Endothelial cell (in vitro differentiated cells): ENCODE measurements at places on chromosomes 7 and 10.

GRCh38 chr7:115146148-115146547 lies 224.3 kb downstream of the MDFIC start:
- DNase-seq: no peak

DNA sequence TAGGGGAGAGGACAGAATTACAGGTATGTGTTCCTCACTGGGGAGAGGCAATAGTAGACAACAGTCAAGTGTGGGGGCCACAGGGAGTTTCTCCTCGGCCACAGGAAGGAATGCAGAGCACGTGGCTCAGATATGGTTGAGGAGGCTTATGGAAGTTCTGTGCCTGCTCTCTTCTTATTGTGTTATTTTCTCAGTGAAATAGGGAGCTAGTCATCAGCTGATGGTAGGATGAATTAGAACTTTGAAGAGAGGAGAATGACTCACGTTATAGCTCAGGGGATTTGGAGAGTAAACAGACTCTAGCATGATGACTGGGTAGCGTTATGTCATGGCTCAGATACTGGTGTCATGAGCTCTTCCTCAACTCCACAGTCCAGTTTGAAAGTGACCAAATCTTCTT lies 308.3 kb upstream of the IGFBP3 start:
- DNase-seq: no peak

GRCh38 chr7:140867467-140868462 lies 57.0 kb downstream of the BRAF start:
- no peak for DNase-seq

DNA sequence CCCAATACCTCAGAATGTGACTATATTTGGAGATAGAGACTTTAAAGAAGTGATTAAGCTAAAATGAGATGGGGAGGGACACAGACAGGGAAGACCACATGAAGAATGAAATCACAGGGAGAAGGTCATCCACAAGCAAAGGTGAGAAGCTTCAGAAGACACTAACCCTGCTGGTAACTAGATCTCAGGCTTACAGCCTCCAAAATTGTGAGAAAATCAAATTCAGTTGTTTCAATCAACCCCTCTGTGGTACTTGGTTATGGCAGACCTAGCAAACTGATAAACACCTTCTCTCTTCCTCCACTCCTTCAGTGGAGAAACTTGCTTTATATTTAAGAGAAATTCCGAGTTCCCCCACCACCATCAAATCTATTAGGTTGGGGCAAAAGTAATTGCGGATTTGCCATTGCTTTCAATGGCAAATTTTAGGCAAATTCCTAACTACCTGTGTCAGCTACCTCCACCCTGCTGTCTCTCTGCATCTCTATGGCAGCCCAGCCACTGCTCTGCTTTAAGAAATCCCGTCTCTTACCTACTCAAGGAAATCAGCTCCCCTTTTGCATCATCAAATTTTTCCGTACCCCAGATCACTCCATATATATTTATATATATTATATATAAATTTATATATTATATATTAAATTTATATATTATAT lies 38.2 kb downstream of the SEMA3E start:
- no peak for DNase-seq

- DNase-seq: no peak
Observed at GRCh38 chr10:89980166-89980565, 278.8 kb downstream of the KIF20B start.

DNA sequence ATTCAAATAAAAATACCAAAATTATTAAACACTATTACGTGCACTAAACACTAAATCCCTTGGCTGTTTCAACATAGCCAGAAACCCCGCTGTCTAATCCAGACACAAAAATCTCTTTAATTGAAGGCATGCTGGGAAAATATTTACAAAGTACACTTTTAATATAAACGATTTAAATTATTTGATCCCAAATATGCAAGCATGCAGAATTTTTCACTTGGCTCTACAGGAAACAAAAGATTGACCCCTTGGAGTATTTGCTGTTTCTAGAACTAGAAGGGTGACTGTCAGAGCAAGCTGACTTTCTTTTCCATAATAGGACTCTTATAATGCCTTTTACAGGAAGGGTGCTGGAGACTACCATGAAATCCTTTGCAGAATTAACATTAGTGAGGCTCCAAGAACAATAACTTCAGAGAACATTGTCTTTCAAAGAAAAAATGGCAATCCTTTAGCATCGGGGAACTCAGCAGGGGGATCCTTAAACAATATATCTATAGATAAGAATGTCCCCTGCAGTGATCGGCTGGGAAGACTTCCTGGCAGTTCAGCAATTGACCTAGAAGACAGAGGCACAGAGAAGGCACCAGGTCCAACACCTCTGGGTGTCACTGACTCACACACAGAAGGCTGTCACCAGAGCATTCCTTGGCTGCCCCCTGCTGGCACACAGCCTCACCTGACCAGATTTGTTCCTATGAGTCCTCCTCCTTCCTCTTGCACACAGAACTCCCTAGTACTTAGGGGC lies 55.8 kb upstream of the MRLN start:
- peak; percentile 77 for DNase-seq

- DNase-seq: peak; percentile 29
Observed at GRCh38 chr10:19168584-19168983, 120.0 kb downstream of the MALRD1 start.

DNA sequence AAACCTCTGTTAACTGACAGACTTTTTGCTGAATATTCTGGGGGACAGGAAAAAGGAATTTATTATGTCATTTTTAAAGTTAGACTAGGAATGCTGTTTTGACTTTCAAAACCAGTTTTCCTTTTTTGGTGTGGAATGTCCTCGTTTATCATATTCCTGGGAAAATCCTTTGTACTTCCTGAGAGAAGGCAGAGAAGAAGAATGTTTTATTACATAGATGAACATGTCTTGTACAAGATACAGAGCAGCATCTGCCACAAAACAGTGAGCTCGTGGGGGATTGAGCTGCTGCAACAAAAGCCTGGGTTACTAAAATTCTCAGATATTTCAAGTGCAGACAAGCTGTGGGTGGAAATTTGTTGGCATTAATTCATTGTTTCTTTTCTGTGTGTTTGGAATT lies 20.2 kb downstream of the MCU start:
- no peak for DNase-seq

- DNase-seq: peak; percentile 67
Observed at GRCh38 chr10:13787015-13787421, 200.3 kb downstream of the PRPF18 start.

DNA sequence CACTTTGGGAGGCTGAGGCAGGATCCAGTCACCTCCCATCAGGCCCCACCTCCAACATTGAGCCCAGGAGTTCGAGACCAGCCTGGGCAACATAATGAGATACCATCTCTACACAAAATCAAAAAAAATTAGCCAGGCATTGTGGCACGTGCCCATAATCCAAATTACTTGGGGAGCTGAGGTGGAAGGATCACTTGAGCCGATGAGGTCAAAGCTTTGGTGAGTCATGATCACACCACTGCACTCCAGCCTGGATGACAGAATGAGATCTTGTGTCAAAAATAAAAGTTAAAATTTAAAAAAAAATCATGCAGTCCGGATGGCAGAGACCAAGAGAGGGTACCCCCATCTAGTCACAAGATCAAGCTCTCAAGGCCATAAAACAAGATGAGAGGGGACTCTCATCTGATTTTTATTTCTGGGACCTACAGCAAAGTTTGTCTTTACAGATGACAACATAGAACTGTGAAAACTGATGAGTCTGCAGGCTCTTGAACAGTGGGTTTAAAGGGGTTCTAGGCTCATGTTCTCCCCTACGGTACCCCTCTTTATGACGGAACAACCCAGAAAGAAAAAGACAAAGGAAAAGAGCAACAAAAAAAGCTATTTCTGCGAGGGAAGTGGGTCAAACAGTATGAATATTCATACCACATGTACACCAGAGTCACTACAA lies 28.9 kb upstream of the CREB3L2 start:
- no peak for DNase-seq

DNA sequence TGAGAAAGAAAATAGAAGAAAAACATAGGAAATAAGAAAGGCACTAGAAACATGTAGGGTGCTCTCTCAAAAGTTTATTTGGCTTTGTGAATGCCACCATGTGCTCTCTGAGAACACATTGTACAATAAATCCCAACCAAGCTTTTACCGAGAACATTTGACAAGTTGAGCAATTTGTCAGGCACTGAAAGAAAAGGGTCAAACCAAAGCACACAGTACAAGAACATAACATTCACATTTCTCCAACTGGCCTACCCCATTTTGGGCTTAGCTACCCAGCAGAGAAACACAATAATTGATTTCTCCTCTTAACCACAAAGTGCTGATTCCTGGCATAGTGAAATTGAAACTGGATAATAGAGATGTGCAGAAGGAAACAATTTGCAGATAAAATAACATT lies 69.2 kb upstream of the SLC39A12 start:
- no peak for DNase-seq

- no peak for DNase-seq
Observed at GRCh38 chr7:151069841-151070573, 10.6 kb downstream of the FASTK start.

- DNase-seq: no peak
Observed at GRCh38 chr7:85587785-85588184, 400.9 kb upstream of the SEMA3D start.

DNA sequence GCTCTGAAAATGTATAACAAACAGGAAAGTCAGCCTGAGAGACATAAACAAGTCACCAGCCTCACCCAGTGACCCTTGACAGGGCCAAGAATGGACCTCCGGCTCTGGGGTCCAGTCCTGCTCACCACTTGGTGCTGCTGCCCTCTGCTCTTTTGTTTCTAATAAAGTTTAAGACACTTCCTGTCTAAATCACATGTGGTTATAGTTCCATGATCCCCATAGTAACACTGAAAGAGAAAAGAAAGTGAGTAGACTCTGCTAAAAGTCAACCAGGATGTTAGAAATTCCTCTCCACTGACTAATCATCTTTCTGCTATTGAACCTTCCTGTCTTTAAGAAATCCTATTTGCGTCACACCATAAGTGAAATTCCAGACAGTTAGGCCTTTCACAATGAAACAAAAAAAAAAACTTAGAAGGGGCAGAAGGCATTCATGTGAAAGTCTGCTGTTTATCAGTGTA lies 179.2 kb upstream of the BET1 start:
- no peak for DNase-seq

GRCh38 chr10:69202332-69202731 lies 17.8 kb upstream of the HKDC1 start:
- DNase-seq: no peak

DNA sequence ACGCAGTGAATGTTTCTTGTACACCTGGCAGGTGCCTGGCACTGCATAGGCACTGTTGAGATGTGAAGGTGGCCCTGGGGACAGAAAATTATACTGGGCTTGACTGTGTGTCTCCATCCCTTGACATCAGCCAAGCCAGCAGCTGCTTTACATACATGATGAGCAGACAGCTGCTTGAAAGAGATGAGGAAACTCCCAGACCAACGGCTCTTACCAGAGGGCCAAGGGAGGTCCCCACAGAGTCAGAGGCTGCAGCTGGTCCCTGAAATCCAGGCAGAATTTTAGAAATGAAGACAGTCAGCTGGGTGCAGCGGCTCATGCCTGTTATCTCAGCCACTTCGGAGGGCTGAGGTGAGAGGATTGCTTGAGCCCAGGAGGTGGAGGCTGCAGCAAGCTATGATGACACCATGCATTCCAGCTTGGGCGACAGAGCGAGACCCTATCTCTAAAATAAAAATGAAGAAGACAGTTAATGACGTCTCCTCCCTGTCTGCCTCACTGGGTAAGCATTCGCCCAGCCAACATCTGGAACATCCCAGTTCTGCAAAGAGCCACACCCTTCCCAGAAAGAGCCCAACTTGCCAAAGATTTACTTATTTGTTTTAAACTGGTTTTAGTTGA lies 17.6 kb downstream of the LIMK1 start:
- DNase-seq: no peak

GRCh38 chr7:727104-727805 lies at the start of gene PRKAR1B:
TSS of gene PRKAR1B (minus strand) at chr7:727281. CDS start at chr7:711505, 15,776 bp downstream.
- no peak for DNase-seq

DNA sequence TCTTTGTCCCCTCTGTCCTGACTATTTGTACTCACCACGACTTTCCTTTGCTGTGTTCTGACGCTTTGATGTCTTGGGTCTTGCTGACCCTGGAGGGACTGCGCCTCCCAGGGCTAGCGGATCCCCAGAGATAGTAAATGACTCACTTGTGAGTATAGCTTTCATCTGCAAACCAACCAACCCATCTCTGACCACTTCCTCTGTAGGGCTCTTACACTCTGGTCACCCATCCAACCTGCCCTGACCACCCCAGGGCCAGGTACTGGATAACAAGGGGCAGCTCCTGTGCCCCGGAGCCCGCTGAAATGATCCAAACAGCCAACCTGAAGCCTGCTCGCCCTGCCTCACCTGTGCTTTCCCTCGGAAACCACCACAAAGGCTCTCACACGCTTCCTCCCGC lies 125.2 kb upstream of the CARD11 start:
- no peak for DNase-seq

DNA sequence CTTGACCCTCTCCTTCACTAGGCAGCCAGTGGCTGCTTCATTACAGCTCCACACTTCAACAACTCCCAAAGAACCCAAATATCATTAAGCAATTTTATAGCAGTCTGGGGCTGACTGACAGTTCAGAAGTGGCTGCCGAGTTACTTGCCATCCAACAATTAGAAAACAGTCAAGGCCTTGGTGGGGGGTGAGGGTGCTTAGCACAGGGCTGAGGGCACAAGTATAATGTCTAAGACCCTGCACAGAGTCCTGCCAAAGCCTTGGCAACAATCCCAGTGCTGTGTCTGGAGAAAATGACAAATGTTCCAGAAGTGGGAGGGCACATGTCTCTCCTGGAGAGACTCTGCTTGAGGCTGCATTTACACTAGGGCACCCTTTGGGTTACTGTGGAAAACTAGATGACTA lies 71.1 kb downstream of the CXCL12 start:
- no peak for DNase-seq

DNA sequence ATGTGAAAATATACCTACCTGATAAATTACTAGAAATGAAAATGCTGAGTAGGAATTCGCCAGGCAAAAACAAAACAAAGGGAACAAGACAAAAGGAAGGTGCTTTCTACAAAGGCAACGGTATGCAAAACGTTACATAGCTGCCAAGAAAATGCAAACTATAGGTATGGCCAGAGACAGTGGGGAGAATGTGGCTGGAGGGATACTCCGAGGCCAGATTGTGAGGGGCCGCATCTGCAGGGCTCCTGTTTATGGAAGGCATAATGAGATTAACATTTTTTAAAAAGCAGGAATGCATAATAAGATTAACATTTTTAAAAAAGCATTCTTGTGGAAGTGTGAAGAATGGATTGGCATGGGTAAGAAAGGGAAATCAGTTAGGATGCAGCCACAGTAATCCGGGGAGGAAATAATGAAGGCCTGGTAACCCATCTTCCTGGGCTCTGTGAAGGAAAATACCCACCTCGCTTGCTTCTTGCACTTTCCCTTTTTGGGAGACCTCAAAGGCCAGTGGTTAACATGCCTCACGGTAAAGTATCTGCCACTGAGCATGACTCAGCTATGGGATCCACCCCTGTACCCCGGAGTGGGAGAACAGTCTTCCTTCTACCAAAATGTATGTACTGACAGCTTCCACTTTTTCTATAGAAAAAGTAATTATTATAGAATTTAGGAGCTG lies 145.8 kb upstream of the LRRN3 start:
- DNase-seq: no peak

- no peak for DNase-seq
Observed at GRCh38 chr7:100515072-100515532, 23.9 kb upstream of the AGFG2 start.

GRCh38 chr7:71854546-71855397 lies 557.4 kb downstream of the CALN1 start:
- no peak for DNase-seq

- no peak for DNase-seq
Observed at GRCh38 chr7:158067219-158067930, 520.2 kb downstream of the PTPRN2 start.
